ENCODE measurements at places on chromosomes 11 and 22.

- no peak for DNase-seq
Measured at GRCh38 chr11:1560649-1561251, 11.3 kb downstream of the DUSP8 start.

DNA sequence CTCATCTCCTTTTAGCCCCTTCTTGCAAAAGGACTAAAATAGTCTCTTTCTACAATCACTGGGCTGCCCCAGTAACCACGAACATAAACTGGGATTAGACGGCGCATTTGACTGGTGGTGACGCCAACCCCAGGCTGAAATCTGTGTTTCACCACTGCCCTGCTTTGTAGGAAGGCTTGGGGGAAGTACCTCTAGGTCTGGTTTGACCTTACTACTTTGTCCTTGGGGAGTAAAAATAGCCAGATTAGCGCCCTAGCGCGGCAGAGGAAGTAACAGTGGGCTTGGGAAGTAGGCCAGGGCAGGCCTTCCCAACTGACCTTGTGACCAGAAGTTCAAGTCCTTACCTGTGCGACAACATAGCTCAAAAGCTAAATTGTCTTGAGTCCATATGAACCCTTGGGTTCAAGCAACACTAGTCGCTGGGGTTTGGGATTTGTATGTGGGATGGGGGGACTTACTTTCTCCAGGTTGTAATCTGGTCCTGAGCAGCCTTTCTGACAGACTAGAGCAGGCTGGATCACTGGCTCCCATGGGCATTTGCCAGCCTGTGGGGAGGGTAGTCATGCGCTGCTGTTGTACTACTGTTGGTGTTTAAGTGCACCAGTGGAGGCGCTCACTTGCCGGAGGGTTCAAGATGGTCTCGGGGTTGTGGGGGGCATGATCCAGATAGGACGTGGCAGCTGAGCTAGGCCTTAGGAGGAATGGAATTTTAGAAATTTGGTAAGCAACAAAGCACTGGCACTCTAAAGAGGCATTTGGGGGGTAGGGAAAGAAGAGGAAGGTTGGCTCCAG, 953 bp upstream of the PACS1 start:
- DNase-seq = peak; percentile 16

DNA sequence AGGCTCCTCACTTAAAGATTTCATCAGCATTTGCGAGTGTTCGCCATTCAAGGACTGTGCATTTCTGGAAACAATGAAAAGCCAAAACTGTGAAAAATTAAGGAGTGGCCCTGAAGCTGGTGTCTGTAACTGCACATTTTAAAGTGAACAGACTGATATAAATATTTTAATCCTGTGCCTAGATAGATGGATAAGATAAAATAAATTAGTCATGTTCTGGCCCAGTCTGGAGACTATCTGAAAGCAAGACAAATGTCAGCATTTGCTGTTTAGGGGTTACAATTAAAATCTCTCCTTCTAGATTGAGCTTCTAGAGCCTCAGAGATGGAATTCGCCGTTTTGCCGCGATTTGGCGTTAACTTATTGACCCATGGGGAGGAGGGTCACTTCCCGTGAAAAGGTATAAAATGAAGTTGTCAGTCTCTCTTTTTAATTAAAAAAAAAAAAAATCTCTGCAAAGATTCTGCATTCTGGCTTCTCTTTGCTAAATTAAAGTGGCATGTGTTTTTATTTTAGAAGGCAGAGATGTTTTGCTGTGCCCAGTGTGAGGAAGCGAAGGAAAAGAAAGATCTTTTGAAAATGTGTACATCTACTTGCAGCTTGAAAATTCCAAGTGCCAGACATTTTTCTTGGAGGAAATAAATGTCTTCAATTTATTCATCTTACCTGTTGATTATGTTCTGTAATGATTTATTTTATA, 79.7 kb upstream of the WNT7B start:
- no peak for DNase-seq

- DNase-seq = no peak
Measured at GRCh38 chr11:131371791-131372104, 1.3 kb downstream of the NTM start.

DNA sequence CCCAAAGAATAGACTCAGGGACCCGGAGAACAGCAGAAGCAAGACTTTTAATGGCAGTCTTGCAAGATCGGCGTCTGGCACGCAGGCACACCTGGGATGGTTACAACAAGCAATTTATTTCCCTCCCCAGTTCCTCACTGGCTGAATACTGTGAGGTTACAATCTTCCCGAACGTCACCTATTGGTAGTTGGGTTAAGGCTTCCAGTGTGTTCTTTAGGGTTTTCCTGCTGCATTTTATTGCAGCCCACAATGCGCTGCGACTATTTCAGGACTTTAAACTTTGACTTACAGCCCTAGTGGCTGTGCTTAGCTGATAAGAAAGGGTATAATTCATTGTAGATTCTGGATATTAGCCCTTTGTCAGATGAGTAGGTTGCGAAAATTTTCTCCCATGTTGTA, 11.5 kb upstream of the TRIM68 start:
- no peak for DNase-seq

GRCh38 chr11:113473983-113474361, 1.2 kb downstream of the DRD2 start:
- DNase-seq = no peak

DNA sequence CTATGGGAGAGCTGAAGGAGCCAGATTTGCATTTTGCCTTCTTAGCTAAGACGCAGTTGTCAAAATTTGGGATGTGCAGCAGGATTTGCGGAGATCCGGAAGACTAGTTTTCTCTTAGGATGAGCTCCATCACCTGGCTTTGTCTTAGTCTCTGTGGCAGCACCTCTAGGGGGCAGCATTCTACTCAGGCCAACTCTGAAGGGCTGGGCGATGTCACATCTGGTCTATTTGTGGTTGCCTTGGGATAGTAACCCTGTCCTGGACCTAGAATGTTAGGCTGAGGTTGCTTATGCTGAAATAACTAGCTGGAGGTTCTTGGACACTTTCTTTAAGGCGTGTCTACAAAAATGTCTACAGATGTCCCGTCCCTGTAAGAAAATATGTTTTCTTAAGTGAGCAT, 116.2 kb downstream of the FAT3 start:
- no peak for DNase-seq

- DNase-seq = no peak
Measured at GRCh38 chr22:49536571-49537131, 291.0 kb downstream of the BRD1 start.

- DNase-seq = no peak
Measured at GRCh38 chr22:39097098-39098020, at the start of gene APOBEC3H. APOBEC3H (plus strand) TSS chr22:39097244; CDS start chr22:39100279, 3,035 bp downstream.

GRCh38 chr11:1782831-1783724, 19.4 kb upstream of the CTSD start:
- DNase-seq = no peak

GRCh38 chr11:71285111-71285510, 32.7 kb upstream of the SHANK2 start:
- DNase-seq = no peak

DNA sequence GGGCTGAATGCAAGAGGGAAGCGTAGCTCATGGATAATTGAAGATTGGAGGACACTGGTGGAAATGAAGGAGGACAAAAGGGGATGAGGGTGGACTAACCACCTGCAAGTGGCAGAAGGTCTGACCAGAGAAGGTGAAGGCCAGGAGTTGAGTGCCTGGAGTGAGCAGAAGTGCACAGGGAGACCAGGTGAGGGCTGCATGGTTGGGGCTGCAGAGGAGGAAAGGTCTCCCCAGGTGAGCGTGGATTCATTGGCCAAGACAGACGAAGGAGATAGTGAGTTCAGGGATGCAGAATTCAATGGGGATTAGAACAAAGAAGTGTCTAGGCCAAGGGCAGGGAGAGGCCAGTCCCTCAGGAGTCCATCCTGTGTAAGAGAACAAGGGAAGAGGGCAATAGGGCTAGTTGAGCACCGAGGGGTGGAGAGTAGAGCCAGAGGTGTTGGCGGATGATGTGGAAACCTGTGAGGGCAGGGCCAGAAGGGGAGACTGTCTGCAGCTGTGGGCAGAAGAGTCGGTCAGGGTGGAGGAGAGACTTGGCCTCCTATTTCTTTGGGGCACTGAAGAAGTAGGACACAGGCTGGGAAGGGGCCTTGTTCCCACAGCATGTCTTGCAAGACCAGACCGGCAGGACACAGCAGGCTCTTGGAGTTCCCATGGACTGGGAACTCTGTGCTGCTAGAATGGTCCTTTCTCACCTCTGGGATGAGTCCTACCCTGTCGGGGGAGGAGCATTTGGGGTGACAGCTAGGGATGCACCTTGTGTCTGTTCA, 6.7 kb downstream of the TRIM29 start:
- no peak for DNase-seq

DNA sequence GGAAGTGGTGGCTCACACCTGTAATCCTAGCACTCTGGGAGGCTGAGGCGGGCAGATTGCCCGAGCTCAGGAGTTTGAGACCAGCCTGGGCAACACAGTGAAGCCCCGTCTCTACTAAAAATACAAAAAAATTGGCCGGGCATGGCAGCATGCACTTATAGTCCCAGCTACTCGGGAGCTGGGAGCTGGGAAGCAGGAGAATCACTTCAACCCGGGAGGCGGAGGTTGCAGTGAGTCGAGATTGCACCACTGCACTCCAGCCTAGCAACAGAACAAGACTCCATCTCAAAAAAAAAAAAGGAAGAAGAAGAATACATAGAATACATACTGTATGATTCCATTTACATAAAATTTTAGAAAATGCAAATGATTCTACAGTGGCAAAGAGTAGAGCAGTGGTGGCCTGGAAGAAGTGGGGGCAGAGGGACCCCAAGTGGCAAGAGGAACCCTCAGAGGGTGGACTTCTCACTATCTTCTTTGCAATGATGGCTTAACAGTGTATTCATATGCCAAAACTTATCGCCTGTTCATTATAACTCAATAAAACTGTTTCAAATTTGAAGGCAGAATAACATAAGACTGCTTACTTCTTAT, 22.0 kb downstream of the PACSIN2 start:
- no peak for DNase-seq

DNA sequence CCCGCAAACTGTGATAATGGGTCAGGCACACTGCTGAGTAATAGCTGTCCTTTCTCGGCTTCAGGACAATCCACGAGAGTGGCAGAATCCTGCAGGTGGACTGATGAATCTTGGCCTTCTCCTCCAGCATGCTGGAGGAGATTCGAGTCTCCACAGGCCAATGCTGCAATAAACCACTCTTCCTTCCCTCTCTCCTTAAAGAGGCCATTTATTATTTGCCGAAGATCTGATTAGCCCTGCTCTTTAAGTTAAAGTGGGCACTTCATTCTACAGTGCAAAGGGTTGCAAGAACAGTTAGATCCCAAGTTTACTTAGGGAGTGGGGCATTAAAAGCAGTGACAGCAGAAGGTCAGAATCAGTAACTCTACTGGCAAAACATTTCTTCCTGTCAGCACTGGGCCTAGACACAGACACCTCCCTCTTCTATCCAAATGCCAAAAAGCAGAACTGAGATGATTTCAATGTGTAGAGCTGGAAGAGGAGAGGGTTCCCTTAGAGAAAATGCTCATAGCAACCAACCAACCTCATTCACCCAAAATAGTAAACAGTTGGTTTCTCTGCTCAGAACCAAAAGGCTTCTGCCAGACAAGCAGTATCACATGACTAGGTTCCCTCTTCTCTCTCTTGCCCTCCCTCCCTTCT, 121.7 kb downstream of the SGSM3 start:
- peak; percentile 82 for DNase-seq

DNA sequence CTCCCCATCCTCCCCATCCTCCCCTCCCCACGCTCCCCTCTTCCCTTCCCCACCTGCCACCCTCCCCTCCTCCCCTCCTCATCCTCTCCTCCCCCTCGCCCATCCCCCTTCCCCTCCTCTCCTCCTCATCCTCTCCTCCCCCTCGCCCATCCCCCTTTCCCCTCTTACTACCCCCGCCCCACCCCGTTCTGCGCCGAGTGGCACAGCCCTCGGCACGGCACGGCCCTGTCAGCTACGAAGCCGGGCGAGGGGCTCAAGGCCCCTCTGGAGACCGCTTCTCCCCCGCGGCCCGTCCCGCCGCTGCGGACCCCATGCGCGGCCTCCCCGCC, 449.9 kb downstream of the OPCML start:
- no peak for DNase-seq

DNA sequence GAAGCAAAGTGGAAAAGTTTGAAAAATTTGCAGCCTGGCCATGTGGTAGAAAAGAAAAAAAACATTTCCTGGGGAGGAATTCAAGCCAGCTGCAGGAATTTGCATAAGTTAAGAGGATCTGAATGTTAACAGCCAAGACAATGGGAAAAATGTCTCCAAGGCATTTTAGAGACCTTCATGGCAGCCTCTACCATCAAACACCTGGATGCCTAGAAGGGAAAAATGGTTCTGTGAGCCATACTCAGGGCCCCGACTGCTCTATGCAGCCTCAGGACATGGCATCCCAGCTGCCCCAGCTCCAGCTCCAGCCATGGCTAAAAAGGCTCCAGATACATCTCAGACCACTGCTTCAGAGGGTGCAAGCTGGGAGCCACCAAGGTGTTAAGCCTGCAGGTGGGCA, 149.1 kb upstream of the SOX6 start:
- no peak for DNase-seq

DNA sequence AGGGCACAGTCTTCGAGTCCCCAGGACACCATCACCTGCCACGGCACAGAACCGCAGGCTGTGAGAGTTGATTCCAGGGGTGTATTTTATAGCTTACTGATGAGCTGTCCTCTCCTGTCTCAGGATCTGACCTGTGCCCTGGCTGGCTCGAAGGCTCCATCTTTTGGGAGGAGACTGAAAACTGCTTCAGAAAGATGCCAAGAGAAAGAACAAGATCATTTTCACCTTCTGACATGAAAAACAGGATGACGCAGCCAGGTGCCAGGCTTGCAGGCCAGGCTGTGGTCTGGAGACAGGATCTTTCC, 2.2 kb downstream of the MRGPRD start:
- no peak for DNase-seq

- DNase-seq = no peak
Measured at GRCh38 chr11:110113505-110113904, 20.3 kb downstream of the ZC3H12C start.

DNA sequence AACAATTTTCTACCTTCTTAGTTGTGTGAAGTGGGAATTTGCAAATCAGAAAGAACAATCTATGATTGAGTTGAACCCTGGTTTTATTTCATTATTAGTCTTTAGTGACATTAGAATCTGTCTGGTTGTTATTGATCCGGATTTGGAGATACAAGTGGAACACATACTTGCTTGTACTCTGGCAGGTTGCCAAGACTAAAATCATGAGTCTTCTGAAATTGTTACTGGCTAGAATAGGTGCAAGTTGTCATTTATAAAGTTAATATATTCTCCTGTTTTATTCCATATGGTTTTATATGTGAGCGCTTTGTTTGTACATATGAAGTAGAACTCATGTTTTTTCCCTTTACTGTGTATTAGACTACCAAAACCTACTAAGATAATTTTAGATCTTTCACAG, 23.0 kb downstream of the CCDC15 start:
- DNase-seq = no peak

Data from naive B cell (primary cell).